ENCODE measurements at places on chromosomes 6 and 20.

GRCh38 chr20:17626217-17627007 lies 55.6 kb downstream of the RRBP1 start:
- no peak for DNase-seq

GRCh38 chr20:54323227-54323734 lies 115.4 kb downstream of the PFDN4 start:
- no peak for DNase-seq

GRCh38 chr20:40486297-40486696 lies 202.7 kb downstream of the MAFB start:
- no peak for DNase-seq

DNA sequence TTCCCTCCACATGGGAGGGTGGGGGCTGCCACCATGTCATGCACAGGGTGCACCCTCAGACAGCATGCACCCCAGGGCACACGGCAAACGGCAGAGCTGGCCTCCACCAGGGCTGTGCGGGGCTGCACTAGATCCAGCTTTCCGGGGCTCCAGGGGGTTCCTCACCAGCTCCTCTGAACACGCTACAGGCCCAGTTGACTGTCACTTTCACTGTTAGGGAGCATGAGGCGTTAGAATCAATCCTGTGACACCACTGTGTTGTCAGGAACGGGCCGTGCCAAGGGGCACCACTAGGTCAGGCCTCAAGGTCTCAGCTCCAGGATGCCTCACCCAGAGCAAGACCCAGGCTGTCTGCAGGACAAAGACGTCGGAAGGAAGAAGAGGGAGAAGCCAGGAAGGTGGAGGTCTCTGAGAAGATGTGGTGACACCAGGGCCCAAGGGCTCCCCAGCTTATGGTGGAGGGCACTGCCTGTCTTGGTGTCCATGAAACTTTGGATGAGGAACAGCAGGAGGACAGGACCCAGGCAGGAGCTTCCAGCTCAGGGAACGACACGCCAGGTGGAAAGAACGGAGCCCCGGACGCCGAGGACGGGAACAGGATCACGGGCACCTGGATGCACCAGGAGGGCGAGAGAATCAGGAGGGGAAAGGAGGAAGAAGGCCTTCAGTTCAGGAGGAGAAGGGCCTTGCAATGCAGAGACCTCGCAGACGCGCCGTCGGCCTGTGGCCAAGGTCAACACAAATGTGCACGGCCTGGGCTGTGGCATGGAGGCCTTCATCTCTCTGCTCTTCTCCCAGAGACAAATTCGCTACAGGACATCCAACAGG lies 49.5 kb downstream of the YTHDF1 start:
- no peak for DNase-seq

DNA sequence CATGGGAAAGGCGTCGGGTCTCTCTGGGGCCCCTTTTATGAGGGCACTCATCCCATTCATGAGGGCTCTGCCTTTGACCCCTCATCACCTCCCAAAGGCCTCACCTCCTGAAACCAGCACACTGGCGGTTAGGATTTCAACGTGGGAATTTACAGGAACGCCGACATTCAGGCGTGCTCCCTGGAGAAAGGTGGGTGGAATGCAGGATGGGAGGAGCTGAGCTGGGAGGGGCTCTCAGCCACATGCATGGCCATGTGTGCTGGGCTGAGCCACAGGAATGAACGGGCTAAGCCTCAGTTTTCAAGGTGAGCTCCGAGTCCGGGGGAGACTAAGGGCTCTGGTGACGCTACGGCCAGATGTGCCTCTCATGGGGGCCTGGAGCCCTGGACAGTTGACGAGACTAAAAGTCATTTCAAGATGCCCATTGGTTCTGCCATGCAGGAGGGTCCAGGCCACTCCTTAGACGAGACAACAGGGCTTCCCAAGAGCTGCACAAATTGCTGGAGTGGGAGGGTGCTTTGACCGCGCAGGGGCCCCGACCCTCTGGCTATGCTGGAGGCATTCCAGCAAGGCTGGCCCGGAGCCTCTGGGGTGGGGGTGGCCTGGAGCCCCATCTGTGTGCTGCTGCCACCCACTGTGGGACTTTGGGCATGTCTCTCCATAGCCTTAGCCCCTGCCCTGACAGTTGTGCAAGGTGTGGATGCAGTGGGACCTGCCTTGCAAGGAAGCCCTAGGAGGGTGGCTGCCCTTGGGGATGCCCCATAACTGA lies 3.8 kb upstream of the ARFGAP1 start:
- no peak for DNase-seq

- DNase-seq = no peak
Measured at GRCh38 chr20:17644451-17644850, 37.6 kb downstream of the RRBP1 start.

DNA sequence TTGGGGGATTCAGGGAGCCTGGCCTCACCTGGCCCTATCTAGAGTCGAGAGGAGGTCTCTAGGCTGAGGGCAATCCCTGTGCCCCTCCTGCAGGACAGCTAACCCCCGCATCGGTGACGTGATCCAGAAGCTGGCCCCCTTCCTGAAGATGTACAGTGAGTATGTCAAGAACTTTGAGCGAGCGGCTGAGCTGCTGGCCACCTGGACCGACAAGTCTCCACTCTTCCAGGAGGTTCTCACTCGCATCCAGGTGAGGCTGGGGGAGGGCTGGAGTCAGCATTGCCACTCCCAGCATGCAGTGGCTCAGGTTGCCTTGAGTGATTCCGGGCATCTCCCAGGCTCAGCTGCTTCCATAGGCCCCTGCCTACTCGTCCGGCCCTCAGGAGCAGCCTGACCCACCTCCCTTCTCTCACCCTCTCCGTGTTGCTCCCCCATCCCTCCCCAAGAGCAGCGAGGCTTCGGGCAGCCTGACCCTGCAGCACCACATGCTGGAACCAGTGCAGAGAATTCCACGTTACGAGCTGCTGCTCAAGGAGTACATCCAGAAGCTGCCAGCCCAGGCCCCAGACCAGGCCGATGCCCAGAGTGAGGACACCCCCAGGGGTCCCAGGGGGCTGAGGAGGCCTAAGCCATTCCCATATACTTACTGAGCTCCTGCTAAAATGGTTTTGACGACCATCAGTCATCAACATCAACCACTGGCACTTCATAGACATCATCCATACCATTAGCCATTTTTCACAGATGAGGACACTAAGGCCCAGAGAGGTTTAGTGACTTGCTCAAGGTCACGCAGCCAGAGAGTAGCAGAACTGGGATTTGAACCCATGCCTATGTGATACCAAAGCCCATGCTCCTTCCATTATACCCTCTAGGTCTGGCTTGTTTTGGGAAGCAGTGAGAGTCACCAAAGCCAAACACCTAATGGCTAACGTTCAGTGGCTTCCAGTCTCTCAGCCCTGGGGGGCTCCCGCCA lies 8.3 kb downstream of the FGD2 start:
- DNase-seq = no peak

- DNase-seq = no peak
Measured at GRCh38 chr20:63833776-63834490, 2.9 kb upstream of the ZBTB46 start.

DNA sequence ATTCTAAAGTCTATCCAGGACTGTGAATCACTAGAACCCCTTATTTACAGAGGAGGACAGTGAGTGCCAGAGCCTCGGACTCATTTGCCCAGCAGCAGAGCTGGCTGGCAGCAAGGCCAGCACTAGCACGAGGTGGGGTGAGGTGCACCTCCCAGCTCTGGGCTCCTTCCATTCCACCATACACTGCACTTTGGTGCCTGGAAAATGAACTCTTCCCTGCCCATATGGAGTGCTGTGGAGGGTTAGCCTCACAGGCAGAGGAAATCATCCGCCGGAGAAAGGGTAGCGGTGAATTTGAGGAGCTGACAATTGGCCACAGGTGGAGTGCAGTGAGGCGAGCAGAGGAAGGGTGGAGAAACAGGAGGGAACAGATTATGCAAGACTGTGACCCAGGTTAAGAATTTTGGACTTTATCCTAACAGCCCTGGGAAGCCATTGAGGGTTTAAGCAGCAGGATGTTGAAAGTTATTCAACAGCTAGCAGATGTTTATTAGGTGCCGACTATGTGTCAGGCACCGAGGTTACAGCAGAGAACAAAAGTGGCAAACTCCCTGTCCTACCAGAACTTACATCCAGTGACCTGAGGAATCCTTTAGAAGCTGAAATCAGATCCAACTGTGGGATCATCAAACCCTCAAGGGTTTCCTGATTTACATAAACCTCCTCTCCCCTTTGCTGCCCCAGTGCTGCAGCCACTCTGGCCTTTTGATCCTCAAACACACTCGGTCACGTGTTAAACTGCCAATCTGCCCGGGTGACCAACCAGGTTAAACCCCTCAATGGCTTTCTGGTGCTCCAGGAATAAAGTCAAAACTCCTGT lies 6.2 kb downstream of the TRIM26 start:
- DNase-seq = no peak

- DNase-seq = no peak
Measured at GRCh38 chr6:11812951-11813350, 34.3 kb upstream of the ADTRP start.

- DNase-seq = no peak
Measured at GRCh38 chr20:3707508-3707899, 4.9 kb downstream of the SIGLEC1 start.

DNA sequence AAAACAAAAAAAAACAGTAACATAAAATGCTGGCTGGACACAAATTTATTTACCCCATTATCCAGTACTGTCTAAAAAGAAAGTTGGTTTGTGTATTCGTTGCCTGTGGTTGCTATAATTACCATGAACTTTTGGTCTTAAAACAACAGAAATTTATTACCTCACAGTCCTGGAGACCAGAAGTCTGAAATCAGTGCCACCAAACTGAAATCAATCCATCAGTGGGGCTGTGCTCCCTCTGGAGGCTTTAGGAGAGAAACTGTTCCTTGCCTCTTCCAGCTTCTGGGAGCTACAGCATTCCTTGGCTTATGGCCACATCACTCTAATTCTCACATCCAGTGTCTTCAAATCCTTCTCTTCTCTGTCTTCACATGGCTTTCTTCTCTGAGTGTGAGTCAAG lies 79.4 kb downstream of the SNX5 start:
- no peak for DNase-seq

DNA sequence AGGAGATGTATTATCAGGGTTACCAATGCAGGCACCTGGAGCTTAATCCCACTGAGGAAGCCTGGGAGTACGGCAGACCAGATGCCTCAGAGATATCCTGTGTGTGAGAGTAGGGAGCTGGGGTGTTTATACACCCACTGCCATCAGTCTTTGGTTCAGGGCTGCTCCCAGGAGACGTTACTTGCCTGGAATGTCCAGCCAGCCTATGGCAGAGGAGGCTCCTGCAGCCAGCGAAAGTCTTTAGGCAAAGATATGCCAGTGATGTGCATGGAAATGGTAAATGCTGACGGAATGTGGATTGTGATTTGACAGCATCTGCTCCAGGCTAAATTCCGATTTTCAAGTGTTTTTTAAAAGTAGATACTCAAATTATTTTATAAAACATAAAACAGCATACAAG lies 282.0 kb downstream of the BTBD3 start:
- DNase-seq = no peak

- no peak for DNase-seq
Measured at GRCh38 chr6:143262859-143263258, 187.6 kb downstream of the ADAT2 start.

DNA sequence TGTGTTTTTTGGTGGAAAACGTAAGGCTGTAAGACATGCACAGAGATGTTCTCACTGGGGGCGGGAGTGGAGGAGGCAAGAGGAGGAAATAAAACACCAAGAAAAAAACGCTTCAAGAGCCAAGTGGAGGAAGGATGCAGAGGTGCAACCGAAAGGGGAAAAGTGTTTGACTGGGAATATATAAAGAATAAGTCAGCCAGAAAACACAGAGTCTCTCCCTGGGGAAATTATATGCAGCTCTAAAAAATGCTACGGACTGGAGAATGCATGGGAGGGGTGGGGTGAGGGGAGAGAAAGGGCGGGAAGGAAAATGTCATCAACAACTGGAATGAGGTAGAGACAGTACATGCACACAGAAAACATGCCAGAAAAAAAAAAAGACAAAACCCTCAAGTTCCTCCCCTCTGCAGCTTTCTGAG lies 133.5 kb downstream of the SCML4 start:
- DNase-seq = no peak

- DNase-seq = no peak
Measured at GRCh38 chr6:32198866-32199265, 6.4 kb upstream of the GPSM3 start.

GRCh38 chr6:153673225-153673624 lies 365.8 kb upstream of the OPRM1 start:
- DNase-seq = no peak

GRCh38 chr6:12126051-12126450 lies 113.9 kb downstream of the HIVEP1 start:
- no peak for DNase-seq

DNA sequence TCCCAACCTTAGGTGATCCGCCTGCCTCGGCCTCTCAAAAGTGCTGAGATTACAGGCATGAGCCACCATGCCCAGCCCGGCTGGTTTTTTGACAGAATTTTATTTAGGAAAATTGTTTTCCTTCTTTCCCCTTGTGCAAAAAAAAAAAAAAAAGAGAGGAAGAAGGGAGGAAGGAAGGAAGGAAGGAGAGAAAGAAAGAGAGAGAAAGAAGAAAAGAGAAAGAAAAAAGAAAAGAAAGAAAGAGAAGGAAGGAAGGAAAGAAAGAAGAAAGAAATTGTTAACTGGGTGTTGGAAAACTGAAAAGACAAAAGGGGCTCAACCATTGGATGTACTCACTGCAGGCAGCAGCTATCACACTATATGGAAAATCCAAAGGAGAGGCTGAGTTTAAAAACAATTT lies 1.4 kb upstream of the RNF8 start:
- DNase-seq = no peak

DNA sequence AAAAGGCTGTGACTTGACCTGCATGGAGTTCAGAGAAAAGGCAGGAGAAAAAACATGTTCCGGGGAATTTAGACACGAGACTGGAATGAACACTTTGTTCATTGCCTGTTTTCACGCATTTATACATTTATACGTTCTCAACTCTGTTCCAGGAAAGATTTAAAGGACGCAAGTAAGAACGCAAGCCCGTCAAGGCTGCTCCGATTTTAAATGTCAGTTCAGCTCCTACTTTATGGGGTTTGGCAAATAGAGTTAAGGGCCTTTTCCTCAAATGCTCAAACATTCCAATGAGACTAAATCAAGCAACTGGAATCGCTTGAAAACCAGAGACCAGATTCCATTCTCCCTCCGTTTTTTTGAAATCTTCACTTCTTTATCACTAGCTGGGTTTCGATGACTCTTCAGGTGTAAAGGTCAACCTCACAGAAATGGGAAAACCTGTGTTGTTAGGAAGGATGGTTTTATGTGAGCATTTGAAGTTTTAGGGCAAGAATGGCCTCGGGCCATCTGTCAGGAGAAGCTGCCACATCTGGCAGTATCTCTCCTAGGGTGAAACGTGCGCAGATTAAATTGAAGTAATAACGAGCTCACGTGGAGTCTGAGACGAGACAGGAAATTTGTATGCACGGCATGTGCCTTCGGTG lies 24.9 kb downstream of the TTLL2 start:
- DNase-seq = no peak

DNA sequence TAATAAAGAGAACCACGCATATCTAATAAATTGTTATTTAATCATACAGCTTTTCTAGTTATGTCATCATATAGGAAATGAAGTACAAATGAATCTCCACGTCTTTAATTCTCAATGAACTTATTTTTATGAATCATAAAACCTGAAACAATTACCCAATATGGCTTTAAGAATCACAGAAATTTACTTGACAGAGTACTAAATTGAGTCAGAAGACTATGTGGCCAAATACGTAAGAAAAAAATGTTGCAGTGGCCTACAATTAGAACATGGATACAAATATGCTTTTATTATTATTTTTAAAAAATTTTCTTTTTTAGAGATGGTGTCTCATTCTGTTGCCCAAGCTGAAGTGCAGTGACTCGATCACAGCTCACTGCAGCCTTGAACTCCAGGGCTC lies 584.7 kb upstream of the SLC35B3 start:
- DNase-seq = no peak

Data from NCI-H146 (cell line).